ENCODE measurements at places on chromosomes 2 and 18.

DNA sequence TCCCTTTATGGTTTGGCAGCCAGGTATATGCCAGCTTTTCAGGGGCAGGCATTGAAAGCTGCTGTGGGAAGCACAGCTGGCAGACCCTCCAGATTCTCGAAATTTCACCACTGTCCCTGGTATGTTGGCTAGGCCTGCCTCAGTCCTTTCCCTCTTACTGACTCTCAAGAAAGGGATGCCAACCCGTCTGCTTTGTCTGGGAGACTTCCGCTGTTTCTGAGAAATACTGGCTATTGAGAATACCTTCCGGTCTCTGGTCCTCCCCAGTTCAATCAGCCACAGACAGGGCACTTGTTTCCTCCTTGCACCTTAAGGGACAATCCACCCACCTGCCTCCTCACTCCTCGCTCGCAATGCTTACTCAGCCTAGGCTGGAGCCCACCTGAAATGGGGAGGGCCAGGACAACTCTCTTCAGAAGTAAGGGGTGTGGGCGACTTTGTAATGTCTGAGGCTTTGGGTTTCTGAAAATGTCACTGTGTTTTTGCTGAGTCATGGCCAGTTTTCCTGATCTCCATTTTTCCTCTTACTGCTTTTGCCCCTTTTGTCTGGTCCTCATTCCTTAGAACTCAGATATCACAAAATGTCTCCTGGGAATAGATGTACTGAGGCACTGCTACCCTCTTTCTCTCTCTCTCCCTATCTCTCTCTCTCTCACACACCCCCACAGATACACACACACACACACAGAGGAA is 571.1 kb downstream of the TNS1 start:
- DNase-seq = no peak

GRCh38 chr18:74336656-74337055 is 21.0 kb downstream of the C18orf63 start:
- no peak for DNase-seq

DNA sequence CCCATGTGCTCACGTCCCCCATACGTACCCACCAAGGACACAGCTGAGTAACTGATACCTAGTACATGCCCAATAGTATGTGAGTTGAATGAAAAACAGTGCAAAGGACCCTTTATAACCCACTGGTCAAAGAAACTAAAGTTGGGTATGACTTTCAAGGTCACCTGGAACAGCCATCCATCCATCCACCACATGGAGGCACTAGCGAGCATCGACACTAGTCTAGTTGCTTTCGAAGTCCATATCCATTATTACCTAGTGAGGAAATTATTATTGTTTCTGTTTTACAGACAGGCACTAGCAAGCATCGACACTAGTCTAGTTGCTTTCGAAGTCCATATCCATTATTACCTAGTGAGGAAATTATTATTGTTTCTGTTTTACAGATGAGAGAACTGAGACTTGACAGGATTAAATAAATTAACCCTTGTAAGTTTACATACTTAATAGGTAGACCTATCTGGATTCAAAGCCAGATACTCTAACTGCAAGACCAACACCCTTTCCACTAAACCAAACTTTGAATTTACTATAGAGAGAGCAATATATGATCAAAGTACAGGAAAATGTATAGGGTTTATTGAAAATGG is 233.7 kb downstream of the METTL4 start:
- DNase-seq = peak; percentile 63

DNA sequence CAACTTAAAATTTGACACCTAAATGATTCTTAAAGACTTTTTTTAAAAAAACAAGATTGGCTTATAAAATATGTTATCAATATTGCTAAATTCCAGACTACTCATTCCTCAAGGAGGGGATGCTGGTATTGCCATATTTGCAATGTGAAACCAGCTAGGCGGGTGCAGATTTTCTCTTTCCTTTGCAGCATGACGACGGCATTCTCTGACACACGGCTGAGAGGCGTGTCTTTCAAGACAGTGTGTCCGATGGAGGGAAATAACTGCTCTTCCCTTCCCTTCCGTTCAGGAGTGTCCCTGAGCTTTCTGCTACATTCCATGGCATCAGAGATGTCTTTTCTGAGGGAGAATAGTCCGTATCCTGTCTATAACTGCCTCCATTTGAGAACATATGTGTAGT is 38.2 kb upstream of the CNGA3 start:
- no peak for DNase-seq

GRCh38 chr18:28791101-28791500 is 614.2 kb upstream of the CDH2 start:
- no peak for DNase-seq

DNA sequence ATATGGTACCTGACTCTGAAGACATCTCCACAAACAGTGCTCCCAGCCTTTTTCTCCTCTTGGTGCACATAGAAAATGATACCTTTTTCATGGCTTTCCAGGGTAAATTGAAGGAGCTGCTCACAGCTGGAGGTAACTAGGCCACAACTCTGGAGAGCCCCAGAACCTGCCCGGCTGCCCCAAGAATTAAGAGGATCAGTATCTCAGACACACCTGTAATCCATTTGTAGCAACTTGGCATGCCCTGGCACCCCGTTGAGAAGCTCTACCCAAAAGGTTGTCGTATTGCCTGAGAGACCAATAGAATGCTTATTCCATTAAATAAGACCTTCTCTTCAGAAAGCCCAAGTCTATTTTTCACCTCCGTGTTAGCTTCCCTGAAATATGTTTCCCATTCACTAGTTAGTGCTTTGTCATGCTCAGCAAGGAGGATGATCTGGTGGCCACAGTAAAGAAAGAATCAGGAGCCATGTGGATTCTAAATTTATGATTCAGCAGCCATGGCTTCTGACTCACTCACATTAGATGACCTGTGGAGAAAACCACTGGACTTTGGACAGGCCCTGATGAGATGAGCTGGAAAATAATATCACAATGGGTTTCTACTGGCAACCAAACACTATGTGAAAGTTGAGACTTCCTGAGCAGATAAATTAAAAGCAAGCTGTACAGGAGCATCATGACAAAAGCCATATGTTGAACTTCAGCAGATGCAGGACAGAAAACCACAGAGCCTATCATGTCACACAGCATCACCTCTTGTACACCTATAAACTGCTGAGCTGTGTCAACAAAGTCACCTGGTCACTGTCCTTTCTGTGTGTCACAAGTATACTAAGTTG is 253.3 kb upstream of the OSR1 start:
- no peak for DNase-seq

- DNase-seq = no peak
Observed at GRCh38 chr2:217913436-217913835, 89.4 kb downstream of the TNS1 start.

DNA sequence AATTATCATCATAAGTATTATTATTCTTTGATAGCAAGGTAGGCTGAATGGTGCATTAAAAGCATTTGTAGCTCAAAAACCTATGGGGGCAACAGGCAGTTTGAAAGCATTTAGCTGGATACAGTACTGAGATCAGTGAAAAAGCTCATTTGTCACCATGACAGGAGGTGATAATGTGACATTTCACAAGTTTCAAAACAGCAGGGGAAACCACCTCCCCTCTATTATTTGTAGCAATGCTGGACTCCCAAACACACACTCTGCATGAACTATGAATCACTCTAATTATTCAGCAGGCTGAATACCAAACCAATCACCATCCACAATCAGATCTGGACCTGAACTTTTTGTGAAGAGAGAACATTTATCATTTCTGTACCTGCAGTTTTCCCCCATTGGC is 63.4 kb downstream of the MYO5B start:
- no peak for DNase-seq

GRCh38 chr2:151827564-151828142 is 568 bp downstream of the ARL5A start:
- peak; percentile 23 for DNase-seq

DNA sequence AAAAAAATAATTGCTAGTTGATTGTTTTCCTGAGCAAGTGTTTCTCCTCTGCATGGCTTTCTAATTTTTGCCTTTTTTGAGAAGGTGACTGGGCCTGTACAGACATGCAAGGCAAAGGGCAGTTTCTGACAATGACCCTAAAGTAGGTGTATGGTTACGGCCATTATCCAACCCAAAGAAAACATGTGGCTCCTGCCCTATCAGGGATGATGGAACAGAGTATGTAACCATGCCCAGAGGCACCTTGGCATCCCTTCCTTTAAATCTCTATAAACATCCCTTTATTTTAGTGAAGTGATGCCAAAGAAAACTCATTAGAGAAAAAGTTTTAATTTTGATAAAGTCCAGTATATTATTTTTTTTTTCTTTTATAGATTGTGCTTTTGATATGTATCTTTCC is 217.5 kb downstream of the LPIN1 start:
- no peak for DNase-seq

DNA sequence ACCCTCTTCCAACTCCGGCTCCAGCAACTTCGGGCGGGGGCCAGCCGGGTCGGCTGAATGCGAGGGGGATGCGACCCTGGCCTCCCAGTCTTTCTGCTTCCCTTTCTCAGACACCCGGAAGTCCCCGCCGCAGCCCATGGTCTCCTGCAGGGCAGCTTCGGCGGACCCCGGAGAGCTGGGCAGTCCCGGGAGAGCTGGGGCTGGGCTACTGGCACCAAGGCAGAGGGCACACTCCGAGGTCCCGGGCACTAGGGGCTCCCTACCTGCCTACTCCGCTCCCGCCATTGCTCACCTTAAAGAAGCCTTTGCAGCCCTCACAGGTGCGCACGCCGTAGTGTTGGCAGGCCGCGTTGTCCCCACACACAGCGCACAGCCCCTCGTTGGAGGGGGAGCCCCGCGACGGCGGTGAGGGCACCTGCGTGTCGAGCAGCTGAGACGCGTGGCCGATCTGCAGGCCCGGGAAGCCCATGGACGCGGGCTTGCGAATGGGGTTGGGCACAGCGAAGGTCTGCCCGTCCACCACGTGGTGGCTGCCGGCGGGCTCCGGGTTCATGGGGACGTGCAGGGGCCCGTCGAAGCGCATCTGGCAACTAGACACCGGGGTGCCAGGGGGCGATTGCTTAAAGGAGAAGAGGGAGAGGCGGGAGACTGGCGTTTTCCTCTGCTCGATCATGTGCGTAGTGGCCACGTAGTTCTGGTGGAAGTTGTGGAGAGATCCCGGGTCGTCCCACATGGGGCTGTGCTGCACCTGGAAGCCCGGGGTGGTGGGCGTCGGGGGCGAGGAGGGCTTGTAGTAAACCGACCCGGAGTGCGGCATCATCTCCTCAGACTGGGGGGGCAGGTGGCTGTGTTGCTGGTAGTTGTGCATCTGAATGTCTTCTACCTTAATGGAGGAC is 3.2 kb downstream of the NR4A2 start:
- DNase-seq = no peak

DNA sequence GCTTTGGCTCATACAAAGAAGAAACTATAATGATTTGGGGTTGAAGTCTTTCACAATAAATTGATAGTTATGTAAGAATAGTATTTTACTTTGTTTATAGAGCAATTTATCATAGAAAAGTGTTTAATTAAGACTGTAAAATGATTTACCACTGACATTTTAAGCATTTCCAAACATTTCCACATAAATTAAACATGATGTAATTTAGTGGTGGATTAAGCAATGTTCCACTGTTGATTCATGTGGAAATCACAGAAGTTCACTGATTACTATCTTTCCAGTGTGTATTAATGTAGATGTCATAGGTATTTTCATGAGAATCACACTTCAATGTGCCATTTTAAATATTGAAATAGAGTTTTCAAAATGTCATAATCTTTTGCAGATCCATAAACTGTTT is 40.1 kb upstream of the GRB14 start:
- DNase-seq = no peak

DNA sequence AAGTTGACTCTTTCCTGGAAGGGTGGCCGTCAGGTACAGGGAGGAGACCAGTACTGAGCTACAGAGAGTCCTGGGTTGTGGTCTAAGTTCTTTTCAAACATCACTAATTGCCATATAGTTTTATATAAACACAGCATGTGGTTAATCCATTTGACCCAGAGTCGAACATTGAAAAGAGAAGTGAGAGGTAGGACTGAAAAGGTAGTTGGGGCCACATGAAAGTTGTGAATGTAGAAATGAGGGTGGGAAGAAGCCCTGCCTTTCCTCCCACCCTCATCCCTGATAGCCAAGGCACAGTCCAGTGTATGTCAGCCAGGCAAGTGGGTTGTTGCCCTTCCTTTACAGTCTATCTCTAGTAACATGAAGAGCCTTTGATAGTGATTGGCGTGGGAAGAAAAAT is 4.4 kb downstream of the DDX18 start:
- DNase-seq = no peak

DNA sequence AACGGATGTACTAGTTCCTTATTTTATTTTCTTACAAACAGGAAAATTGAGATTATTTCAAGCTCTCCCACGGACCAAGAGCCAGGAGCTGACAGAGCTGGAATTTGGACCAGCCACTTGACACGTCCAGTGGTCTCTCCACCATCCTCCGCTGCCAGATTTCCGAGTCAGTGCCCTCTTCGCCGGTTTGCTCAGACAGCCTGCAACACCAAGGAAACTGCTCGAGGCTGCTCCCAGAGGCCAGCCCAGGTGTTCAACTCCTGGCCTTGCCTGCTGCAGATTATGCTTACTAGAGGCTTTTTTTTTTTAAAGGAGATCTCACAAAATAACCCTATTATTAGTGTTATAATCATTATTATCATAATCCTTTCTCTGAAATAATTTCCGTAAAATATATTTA is 779.8 kb downstream of the RNF144A start:
- DNase-seq = peak; percentile 18

- DNase-seq = peak; percentile 34
Observed at GRCh38 chr2:11746807-11747459, 501 bp downstream of the LPIN1 start.

DNA sequence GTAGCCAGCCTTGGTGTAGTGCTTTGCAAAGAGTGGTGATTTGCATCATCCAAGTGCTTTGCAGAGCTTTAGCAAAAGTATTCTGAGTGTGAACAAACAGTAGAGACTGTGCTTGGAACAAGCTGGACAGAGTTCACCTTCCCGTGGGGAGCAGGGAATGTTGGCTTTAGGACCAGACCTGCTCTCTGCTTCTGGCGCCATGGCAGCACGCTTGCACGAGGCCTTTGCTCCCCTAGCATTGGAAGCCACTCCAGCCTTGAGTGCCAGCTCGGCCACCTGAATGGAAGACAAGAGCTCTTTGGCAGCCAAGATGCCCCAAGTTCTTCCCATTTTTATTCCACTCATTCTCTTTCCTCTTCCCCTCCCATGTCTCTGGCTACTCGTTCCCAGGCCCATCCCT is 250.8 kb upstream of the OSR1 start:
- no peak for DNase-seq

DNA sequence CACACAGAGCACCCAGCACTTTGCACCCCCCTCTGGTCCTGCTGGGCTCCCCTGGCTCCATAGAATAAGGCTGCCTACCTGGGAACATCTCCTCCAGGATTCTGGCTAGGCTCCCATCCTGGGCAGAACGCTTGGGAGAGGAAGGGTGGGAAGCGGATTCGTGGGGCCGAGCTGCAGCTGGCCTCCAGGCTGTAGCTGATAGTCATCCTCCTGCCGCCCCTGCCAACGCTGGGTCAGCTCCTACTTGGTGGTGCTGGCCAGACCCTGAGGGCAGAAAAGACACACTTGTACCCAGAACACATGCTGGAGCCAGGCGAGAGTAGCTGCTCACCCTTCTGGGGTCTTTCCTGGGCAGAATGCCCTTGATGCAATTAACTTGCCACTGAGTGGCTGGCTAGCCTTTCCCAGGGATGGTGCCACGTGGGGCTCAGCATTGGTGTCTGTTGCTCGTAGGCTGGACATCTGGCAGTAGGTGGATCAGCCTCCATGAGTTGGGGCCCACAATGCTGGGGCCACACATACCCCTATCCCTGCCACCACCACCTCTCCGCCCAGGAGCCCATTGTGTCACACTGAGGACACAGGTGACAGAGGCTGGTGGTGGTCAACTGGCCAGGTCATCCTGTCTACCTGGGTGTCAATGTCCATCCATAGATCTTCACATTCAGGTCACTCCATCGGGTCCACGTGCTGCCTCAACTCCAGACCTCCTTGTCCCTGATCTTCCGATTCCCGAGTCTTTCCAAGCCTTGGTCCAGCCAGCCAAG is 112.8 kb downstream of the NDUFA10 start:
- DNase-seq = no peak

Measured in glutamatergic neuron (in vitro differentiated cells).